ENCODE measurements at places on chromosomes 1 and 21.

DNA sequence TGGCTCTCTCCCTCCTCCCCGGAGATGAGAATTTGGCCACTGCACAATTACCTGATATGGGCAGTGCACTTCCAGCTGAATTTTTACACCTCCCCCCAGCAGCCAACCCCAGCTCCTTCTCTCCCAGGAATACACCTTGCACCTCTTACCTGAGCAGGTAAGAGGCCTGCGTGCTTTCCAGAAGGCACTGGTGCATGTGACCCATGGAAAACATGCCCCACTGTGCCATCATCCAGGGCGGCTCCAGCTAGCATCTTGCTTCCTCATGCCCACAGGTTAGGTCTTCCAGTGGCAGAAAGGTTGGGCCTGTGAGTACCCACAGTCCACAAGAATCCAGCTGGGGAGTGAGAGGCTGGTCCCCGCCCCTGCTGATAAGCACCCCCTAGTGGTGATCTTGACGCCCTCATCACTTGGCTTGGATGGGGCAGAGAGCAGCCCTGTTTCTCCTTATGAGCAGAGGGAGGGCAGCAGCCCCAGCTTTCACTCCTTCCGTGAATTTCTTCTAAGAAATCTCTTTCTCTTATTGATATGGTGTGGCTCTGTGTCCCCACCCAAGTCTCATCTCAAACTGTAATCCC, 57.8 kb downstream of the EDARADD start:
- no peak for DNase-seq

DNA sequence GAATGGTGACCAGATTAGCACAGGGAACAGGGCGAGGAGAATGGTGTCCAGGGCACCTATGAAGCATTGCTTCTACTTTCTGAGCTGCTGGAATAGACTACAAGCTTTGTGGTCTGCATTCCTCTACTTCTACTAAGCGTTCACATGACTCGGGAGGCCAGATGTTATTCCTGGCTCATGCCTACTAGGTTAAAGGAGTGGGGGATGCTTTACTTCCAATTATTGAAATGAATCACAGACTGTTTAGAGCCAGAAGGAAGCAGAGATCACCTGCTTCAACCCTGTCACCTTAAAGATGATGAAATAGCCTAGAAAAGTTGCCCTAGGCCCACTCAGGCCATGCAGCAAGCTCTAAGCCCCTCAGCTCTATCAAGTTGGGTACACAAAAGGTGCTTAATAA, 633.5 kb downstream of the KIF26B start:
- no peak for DNase-seq

- no peak for DNase-seq
Measured at GRCh38 chr1:107954126-107954525, 10.9 kb downstream of the VAV3 start.

DNA sequence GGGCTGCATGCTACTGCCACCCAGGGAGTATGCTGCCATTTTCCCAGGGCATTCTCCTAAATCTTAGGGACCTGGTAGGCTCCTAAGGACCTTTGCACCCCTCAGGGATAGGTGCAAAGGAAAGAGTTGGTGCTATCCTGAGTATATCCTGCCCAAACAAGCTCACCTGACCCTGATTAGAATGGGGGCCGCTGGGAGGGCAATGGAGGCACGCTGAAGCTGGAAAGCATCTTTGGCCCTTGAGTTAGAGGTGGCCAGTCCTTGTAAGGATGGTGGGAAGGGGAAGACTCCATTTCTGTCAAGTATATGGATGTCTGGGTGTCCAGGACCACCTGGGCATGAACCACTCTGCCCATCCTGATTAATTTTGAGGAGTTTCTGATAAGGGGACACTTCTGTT, 48.9 kb upstream of the A3GALT2 start:
- DNase-seq = no peak

DNA sequence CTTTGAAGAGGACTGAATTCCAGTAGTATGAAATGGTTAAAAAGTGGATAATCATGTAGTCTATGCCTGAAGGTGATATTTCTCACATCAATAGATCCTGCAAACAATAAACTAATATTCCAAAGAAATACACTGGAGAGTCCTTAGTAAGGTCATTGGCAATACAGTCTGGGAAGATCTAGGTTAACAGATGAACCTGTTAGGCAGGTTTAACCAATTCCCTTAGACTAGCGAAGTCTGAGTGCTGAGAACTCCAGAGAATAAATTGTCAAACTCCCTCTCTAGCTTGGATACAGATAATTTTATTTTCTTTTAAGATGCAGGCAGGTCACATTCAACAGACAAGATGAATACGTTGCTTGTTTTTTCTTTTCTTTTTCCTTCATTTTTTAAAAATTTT, 2.4 kb downstream of the GPR157 start:
- no peak for DNase-seq

- no peak for DNase-seq
Measured at GRCh38 chr1:203364094-203364801, 13.3 kb upstream of the FMOD start.

- DNase-seq = no peak
Measured at GRCh38 chr21:15098908-15099307, 34.1 kb upstream of the NRIP1 start.

- no peak for DNase-seq
Measured at GRCh38 chr1:225657462-225657989, 4.6 kb upstream of the ENAH start.

DNA sequence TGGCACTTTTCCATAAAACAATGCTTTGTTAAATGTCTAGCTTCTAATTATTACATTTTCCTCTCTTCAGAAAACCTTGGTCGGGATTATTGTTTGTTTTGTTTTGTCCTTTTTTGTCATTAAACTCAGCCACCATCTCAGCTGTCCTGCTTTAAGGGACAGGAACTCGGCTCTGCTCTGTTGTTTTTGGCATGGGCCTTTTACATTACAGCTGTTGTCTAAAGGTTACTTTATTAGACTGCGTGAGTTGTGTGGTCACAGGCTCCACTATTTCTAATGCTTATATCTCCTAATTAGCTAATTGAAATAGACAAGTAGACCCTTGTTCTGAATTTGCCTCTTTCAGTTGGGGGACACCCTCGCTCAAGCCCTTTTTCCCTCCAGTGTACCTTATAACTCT, 1.6 kb downstream of the PALMD start:
- no peak for DNase-seq

- no peak for DNase-seq
Measured at GRCh38 chr1:162145966-162146696, 76.6 kb downstream of the NOS1AP start.

DNA sequence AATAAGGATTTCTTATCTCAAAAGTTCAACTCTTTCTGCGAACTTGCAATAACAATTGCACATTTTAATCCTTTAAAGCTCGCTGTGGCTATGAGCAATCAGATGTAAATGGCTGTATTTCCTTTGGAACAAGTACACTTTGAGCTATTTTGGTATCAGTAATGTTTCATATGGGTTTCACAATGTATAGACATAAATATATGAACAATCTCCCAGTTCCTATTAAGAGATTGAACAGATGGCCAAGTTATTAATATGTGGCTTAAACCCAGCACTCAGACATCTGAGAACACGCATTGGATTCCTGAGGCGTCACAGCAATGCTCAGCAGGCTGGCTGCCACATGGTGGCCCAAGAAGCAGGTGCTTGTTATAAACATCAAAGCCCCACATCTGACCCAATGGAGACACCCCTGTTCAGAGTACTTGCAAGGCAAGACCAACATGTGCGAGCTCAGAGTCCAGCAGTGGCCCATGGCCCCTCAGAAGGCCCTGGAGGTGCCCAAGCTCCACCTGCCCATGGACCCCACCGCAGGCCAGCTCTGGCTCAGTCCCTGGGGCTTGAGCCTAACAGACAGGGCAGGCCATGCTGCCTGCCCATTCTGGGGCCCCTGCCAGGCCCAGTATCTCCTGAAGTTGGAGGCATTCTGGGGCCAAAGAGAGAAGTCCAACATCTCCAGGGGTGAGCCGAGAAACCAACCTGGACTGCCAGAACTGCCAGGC, 23.7 kb downstream of the PSMG1 start:
- DNase-seq = no peak

DNA sequence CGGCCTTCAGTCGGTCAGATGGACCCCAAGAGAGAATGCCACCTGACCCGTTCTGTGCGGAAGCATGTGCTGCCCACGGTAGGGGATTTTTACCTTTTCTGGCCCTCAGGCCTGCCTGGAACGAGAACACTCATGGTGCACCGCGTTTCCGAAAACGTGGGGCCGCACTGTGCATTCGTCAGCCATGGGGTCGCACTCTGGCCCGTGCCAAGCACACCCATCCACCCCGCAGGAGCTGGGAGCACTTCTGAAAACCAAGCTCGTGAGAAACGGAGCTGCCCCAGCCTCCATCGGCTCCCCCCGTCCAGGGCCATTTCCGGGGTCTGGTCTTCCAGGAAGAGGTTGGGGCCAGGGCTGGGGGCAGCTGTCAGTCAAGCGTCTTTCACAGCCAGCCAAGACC, 72.8 kb downstream of the PRDM16 start:
- no peak for DNase-seq

- no peak for DNase-seq
Measured at GRCh38 chr1:201625851-201626251, 86.9 kb downstream of the NAV1 start.

GRCh38 chr1:57474137-57474750, 50.4 kb upstream of the DAB1 start:
- no peak for DNase-seq

DNA sequence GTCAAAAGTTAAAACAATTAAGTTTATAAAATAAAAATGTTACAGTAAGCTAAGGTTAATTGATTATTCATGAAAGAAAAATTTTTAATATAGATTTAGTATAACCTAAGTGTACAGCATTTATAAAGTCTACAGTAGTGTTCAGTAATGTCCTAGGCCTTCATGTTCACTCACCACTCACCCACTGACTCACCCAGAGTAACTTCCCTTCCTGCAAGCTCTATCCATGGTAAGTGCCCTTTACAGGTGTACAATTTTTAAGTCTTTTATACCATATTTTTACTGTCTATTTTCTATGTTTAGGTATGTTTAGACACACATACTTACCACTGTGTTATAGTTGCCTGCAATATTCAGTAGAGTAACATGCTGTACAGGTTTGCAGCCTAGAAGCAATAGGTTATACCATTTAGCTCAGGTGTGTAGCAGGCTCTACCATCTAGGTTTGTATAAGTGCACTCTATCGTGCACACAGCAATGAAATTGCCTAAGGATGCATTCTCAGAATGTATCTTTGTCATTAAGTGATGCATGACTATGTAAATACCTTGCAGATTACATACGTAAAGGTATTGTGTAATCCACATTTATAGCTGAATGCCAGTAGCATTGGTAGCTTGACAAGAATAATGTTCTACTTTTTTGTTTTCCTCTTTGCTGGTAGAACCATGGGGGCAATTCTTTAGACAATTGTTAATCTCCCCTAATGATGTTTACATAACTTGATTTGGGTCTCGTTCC, 35.7 kb upstream of the GPR88 start:
- peak; percentile 27 for DNase-seq

DNA sequence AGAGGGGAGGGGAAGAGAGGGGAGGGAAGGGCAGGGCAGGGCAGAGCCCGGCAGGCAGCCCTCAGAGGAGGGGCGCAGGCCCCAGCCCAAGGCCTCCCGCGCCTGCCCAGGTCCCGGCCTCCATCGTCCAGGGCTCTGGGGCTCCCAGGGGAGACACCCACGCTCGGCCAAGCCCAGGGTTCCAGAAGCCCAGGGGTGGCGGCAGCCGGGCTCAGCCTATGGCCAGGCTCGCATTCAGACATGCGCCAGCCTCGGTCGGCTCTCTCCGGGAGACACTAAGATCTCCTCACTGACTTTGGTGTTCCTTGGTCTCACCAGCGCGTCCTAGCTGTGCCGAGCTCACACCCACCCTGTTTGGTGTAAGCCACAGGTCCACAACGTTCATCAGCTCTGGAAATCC, 7.1 kb upstream of the ANKRD65 start:
- DNase-seq = no peak

DNA sequence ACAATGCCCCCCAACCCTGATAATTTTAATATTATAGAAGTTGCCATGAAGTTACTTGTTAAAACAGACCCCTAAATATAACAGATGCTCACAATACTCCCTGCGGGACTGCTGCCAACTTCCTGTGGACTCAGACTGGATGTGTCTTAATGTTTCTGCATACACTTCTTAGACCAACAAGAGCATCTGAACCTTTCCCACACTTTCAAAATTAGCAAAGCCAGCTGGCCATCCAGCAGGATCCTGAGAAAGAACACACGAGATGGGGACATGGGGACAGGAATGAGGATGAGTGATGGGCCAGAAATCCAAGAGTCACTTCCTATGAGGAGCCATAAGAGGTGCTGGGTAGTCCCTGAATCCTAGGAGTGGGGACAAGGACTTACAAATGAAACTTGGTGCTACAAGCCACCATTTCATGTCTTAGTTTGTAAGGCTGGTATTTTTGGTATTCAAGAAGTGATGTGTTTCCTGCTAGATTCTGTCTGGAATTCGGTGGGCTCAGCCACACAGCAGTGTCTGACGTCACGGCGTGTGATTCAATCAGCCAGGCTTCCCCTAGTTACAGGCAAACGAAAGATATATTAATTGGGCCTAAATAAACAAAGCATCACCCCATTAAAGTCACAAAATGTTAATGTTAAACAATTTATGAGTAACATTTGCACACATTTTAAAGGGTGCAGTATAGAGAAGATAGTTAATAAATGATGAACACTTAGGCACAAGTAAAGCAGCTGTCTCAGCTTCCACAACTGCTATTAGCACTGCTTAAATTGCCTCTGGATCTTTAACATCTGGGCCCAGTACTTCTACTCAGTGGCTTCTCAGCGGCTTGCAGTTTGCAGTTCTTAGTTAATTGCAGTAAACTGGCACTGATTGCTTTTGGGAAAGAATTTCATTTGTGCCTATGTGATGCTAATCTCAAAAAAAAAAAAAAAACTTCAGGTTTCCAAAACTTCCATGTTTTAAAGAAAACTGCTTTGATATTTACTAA, 41.2 kb upstream of the RGS8 start:
- no peak for DNase-seq

- no peak for DNase-seq
Measured at GRCh38 chr1:3910857-3911845, 11.1 kb upstream of the C1orf174 start.

DNA sequence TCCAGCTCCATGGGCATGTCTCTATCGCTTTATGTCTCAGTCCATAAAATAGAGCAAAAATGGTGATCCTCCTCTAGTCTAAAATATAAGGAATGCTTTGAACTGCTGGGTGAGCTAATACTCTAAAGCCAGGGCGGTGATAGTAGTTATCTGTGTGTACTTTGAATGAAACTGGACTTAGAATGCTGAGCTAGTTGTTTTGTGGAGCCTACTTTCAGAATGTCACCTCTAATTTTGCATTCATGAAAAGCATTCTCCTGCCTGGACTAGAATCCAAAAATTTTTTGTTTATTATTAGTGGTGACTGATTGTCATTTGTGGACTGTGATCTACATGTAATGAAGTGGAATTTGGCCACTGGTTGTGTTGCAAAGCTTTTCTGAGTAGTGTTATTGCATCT, 241.6 kb upstream of the C1orf105 start:
- no peak for DNase-seq

- DNase-seq = no peak
Measured at GRCh38 chr1:112502826-112503225, 5.9 kb upstream of the WNT2B start.

GRCh38 chr21:32127081-32127480, 151.8 kb downstream of the MIS18A start:
- no peak for DNase-seq

Data from NCI-H187 treated with DMSO at 0.1 percent for 48 hours (cell line).